Fibroblast of villous mesenchyme (primary cell): ENCODE measurements at places on chromosomes 1 and 21. TPM values are rescaled to one million over a fixed set of nuclear protein-coding genes. Genes with fewer than 3 reads are reported as not detected.

The CIART gene
- total RNA-seq: 6.5 and 8.1 TPM in 2 replicates

DNA sequence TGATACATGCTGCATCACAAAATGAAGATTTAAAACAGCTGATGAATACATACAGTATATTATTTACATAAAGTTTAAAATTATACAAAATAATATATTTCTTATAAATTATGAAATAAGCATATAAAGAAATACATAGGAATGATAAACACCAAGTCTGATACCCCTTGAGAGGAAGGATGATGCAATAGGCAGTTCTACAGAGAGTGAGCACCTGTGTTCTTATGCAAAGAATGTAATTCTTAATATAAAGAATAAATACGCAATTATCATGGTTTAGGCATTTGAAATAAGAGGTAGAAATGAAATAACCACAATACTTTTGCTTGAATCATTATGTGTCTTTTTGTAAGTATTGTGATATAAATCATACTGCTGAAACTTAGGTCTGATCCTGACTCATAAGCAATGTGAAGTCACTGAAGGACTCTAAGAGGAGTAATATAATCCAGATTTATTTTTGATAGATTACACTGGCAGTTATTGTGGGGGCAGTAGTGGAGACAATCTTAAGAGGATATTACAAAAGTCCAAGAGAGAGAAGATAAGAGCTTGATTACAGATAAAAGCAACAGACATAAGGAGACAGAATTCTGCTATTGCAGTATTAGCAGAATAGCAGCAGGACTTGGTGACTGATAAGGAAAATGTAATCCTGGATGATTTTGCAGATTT, 39.0 kb downstream of the TTLL7 start:
- DNase-seq: peak; percentile 10

DNA sequence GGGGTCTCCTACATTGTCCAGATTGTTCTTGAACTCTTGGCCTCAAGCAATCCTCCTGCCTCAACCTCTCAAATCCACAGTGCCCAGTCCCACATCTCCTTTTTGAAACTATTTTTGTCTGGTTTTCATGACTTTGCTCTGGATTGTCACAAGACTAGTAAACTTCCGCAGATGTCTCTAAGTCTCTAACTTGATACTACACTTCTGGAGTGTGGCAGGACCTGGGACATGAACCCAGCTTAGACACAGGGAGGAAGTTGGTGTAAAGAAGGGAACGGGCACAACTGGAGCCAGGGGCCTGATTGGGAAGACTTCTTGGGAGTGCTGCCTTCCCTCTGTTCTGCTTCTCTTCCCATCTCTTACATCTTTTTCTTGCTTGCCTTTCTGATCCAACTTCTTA, 16.2 kb upstream of the DISC1 start:
- DNase-seq: no peak

DNA sequence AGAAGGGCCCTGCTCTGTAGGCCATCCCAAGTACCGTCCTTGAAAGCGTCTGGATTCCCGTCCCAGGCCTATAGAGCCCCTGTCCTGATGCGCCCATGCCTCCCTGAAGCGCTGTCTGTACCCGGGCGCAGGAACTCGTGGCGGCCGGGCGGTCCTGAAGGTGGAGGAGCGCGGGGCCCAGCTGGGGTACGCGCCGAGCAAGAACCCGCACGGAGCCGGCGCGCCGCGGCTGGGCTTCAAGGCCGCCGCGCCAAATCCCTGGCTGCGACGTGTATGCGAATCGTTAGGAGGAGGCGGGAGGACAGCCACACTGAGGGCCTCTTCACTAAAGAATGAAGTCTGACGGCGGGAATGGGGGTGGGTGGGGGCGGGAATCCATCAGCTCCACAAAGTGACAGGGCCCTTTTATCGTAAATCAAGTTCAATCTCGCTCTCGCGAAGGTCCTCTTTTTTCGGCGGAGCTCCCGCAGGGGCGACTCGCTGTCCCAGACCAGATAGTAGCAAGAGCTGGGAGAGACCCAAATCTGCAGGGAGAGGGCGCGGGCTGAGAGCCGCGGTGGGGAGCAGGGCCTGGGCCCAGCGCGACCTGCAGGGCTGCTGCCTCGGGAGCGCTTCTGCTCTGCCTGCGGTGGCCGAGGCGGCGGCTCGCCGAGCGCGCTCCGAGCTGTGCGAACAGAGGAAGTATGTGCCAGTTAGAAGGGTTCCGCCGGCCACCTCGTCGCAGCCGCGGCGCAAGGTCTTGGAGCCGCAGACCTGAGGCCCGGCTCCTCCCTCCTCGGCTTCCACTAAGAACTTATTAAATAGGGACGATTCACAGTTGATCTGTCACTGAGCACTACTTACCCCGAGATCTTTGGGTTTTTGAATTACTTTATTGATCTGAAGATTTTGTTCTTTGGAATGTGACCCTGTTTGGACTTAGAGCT, 10.4 kb downstream of the BARHL2 start:
- no peak for DNase-seq

GRCh38 chr1:153510984-153511410, 24.8 kb downstream of the S100A6 start:
- peak; percentile 81 for DNase-seq

DNA sequence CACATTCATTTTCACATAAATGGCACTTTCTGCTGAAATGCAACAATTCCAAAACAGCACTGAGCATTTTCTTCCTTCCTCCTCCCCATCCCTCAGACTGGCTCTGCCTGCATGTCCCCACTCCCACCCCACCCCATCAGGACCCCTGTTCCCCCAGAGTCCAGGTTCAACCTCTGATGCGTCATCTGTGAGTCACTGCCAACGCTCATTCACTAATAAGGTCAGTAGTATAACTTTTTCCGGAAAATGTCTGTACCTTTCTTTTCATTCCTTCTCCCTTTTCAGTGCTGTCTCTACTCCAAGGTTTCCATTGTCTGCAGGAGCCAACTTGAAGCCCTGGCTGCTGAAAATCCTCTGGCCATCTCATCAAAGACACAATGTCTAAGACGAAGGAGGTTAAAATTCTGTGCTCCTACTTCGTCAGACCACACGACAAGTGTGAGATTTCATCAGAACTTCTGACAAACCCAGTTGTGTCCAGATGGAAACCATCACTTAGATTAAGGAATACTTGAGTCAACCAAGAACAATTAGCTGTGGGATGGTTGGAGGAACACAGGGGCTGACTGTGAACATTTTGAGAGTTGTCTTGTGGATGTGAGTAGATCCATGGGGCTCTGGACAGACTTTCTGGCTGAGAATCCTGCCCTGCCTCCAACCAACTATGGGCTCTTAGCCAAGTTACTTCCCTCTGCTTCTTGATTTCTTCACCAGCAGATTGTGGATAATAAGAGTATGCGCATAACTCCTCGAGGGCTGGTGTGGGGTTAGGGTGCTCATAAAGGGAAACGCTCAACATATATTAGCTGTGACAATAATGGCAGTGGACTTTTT, 35.6 kb upstream of the UTS2 start:
- peak; percentile 12 for DNase-seq

The NOTCH2 gene
- 187 and 200 TPM in 2 replicates for total RNA-seq

The C1orf94 gene
- total RNA-seq: not detected in 2 replicates

- DNase-seq: peak; percentile 99
These were observed 958 bp upstream of the CKS1B start for GRCh38 chr1:154973344-154974101.

GRCh38 chr1:229778794-229779193, 152.7 kb downstream of the URB2 start:
- DNase-seq: no peak

DNA sequence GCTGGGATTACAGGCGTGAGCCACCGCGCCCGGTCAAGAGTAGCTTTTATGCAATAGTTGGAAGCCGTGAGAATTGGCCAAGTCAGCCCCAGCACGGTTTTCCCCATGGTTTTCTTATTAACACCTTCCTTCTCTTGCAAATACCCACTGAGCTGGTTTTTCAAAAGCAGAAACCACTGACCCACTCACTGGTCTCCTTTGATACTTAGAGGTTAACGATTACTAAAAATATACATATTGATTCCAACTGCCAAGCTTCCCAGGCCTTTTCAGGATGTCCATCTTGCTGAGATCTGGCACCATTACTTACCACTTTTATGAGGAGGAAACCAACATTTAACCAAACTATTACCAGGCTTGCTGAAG, 25.9 kb upstream of the TARDBP start:
- no peak for DNase-seq
